ENCODE measurements at places on chromosomes 7 and 10. TPM values are rescaled to one million over a fixed set of nuclear protein-coding genes. Genes with fewer than 3 reads are reported as not detected.
A peak's percentile ranks its signal among the peaks of the same experiment; 100 is the strongest.

- no peak for DNase-seq
Observed at GRCh38 chr7:24824896-24825295, 67.6 kb upstream of the GSDME start.

GRCh38 chr7:148232784-148233183 is 357.8 kb upstream of the C7orf33 start:
- no peak for DNase-seq

- DNase-seq: no peak
Observed at GRCh38 chr7:22399091-22399490, 42.1 kb upstream of the RAPGEF5 start.

DNA sequence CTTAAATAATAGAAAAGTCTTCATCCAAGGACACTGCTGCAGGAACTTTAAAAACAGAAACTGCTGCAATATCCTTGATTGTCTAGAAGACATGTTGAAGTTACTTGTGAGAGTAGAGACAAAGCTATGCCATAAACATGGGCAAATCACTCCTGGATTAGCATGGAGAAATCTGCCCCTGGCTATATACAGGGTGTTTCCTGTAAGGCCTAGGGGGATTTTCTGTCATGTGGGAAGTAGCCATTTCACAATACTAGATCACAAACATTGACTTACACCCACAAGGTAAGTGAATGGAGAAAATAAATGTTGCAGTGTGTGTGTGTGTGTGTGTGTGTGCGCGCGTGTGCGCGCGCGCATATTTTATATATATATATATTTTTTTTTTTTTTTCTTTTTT is 35.2 kb upstream of the PDK4 start:
- DNase-seq: no peak

DNA sequence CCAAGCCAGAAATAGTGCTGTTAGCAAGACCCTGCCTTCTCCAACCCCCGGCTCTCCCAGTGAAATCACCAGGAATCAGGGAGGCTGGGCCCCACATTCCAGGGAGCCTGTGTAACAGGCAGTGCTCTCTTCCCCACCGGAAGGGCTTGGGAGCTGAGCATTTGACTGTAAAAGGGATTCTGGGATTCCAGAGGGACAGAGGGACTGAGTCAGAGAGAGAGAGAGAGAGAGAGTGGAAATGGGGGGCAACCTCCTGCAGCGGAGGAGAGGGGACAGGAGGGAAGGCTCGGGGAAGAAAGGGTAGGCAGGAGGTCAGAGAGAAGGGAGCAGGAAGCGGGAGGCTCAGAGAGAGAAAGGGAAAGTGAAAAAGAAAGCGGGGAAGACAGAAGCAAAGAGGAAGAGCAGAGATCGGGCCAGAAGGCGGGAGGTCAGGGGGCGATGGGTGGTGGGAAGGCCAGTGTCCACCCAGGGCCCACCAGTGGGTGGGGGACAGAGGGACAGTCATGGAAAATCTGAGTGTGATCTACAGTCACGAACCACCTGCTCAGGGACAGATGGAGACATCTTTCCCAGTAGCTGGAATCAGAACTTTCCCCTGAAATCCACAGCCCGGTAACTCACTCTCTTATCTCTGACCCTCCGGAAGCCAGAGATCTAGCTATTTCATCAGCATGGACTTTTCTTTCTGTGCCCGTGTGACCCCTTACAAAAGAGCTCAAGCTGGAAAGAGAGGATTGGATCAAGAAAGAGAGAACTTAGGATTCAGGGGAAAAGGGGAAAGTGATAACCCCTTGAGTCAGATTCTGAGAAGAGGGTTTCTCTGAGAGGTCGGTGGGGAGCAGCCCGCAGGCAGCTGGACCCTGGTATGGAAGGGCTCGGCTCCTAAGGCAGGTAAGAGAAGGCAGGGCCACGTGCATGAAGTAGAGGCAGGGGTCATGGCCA is 4.6 kb upstream of the SERPINE1 start:
- DNase-seq: peak; percentile 33

- DNase-seq: no peak
Observed at GRCh38 chr10:69662173-69662877, 32.3 kb downstream of the FAM241B start.

DNA sequence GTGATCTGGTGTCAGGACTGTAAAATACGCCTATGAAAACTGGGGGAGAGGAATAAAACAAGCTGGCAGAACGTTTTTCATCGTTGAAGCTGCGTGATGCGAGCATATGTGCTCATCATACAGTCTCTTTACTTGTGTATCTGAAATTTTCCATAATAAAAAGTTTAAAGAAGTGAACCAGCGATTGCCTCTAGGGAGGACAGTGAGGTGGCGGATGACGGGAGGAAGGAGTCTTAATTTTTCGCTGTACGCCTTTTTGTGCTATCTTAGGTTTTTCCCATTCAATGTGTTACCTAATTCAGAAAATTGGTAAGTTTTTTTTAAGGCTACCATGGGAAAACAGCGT is 891 bp upstream of the WAPL start:
- DNase-seq: no peak

SPDYE6 gene
- not detected for total RNA-seq

MGAM2 gene
- not detected for total RNA-seq

DNA sequence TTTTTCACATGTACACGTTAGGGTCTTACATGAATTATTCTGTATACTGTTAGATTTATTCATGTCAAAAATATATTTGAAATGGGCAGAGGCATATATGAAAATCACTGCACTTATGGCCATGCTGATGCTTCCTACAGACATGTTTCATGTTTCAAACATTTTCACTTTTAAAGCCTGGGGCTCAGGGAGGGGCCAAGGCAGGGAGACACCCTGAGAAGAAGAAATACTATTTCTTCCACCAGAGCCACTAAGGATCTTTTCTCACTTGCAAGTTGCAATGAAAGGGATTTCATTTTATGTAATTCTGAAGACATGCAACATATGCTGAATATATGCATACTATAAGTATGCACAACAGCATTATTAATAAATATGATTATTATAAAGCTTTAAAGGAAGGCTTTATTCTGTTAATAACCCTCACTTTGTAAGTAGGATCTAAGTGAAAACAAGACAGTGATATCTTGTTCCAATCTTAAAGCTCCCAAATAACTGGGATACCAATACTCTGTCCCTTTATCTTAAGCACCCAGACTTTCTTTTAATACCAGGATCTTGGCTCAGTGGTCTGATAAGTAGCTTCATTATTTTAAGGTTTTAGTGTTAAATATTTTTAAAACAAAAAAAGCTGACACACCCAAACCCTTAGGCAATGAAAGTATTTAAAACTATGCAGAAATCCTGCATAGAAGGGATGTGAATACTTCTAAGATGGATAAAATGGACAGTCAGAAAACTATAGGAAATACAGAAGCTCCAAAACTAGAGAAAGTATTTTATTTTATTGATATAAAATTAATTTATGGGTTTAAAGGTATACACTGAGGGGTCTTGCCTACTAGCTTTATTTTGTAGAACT is 148.0 kb downstream of the SNX13 start:
- DNase-seq: no peak

Data from thyroid gland (tissue), 4 donors.